ENCODE measurements at places on chromosomes 7 and 10.

DNA sequence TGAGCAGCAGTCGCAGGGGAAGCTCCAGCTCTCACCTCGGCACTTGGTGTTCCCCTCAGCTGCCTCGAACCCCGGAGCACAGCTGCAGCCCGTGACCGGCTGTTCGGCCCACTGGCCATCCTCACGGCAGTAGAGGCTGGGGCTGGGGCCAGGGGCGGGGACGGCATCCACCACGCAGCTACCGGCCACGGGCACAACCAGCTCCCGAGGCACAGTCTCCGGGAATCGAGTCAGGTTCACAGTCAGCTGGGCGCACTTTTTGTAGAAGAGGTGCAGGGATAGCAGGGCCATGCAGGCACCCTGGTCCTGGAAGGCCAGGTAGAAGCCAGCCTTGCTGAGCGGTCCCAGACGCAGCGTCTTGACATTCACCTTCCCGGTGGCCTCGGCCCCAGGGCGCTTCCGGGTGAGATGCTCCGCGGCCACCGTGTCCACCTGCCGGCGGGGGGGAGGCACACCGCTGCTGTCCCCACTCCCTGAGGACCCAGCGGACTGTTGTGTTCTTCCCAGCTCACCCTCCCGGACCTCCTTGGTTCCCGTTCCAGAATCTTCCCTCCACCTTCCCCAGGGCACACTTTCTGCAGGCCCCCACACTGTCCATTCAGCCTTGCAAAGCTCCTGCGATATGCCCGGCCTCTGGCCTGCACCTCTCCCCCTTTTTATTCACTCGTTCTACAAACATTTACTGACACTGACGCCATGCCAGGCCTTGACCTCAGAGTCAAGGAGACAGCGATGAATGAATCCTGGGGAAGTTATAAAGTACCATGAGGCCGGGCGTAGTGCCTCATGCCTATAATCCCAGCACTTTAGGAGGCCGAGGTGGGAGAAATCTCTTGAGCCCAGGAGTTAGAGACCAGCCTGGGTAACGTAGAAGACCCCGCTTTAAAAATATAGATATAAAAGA lies 4.8 kb downstream of the EPHB4 start:
- DNase-seq: no peak

GRCh38 chr10:110423650-110424049 lies 74.1 kb upstream of the DUSP5 start:
- no peak for DNase-seq

- no peak for DNase-seq
Observed at GRCh38 chr7:80369321-80369720, 142.5 kb downstream of the GNAT3 start.

DNA sequence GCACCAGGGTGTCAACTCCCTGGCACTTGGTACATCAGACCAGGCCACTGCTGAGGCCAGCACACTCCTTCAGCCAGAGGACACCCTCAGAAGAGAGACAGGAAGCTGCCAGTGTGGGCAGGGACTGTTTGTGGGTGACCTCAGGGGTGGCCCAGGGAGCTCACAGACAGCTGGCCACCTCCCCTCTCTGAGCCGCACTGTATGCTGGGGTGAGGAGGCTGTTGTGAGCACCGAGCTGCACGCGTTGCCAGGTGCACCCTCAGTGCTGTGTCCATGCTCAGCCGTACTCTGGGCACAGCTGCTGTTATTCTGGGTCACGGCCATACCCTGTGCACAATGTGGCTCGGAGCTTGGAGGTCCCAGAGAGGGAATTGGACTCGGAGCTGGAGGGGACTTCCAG lies 61.5 kb upstream of the NANOS1 start:
- no peak for DNase-seq

- DNase-seq: peak; percentile 34
Observed at GRCh38 chr10:22682237-22683139, 31.9 kb downstream of the PIP4K2A start.

DNA sequence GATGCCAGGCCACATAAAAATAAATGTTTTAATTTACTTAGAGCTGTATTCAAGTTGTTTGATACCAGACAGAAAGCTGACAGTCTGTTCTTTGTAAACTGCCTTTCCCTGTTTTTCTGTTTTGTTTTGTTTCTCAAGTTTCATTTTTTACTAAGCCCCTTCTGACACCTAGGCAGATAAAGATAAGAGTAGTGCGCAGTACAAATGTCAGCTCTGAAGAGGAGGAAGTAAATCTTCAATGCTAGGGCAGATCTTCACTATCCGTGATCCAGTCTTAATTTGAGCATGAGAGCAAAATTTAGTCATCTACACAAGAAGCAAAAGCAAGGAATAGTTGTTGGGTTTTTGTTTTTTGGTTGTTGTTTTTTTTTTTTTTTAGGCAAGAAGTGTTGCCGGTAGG lies 27.3 kb downstream of the MTURN start:
- no peak for DNase-seq

- no peak for DNase-seq
Observed at GRCh38 chr7:33813331-33813730, 92.0 kb upstream of the BMPER start.

- DNase-seq: no peak
Observed at GRCh38 chr7:157760004-157760730, 423.4 kb downstream of the DNAJB6 start.

GRCh38 chr7:27329909-27330308 lies 87.3 kb downstream of the EVX1 start:
- no peak for DNase-seq

DNA sequence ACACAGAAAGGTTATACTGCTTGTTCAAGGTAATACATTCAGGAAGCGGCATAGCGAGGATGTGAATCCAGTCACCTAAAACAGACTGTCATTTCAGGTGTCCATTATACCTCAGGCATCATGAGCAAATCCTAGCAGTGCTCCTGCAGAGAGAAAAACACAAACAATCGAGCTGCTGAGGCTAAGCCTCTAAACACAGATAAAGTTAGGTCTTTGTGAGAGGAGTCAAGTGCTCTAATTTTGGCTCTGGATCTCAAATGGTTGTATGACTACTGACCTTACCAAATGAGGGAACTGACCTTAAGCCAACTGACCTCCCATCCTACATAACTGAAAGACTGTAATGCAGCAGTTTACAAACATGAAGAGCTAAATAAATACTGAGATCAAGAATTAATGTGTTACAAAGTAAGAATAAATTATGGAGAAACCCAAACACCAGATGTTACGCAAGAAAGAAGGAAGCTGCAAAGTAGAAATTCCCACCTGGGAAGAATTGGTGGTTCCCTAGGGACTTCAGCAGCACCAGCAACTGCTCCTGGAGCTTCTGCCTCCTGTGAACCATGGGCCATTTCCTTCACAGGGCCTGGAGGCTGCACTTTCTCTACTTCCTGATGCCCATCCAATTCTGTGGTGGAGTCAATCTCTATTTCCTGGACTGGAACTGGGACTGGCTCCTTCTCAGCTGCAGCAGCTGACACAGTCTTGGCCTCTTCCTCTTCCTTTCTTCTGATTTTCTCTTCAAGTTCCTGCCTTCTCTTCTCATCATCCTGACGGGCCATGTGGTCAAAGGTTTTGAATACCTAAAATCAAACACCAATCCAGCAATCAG lies 5.8 kb downstream of the NUDCD3 start:
- DNase-seq: no peak

DNA sequence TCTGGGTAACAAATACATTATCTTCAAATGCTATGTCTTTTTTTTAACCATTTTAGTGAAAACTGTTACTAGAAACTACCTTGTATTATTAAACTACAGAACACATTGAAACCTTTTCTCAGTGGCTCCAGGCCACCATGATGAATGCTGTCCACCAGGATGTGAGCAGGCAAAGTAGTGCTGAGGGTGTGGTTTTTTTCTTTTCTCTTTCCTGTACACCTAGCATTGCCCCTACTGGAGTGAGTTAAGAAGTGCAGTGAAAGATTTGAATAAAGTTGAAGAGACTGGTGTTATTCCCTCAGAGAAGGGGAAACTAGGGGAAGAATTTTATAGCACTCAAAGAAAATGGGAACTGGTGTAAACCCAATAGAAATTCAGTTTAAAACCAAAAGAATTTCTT lies 120.0 kb upstream of the SAMD8 start:
- DNase-seq: no peak

DNA sequence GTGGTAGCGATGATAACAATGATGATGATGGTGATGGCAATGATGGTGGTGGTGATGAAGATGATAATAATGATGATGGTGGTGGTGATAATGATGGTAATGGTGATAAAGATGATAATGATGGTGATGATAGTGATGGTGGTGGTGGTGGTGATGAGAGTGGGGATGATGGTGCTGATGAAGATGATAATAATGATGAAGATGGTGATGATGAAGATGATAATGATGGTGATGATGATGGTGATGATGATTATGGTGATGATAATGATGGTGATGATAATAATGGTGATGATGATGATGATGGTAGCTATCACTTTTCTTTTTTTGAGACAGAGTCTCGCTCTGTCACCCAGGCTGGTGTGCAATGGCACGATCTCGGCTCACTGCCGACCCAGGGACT lies 144.5 kb upstream of the PCBD1 start:
- no peak for DNase-seq

DNA sequence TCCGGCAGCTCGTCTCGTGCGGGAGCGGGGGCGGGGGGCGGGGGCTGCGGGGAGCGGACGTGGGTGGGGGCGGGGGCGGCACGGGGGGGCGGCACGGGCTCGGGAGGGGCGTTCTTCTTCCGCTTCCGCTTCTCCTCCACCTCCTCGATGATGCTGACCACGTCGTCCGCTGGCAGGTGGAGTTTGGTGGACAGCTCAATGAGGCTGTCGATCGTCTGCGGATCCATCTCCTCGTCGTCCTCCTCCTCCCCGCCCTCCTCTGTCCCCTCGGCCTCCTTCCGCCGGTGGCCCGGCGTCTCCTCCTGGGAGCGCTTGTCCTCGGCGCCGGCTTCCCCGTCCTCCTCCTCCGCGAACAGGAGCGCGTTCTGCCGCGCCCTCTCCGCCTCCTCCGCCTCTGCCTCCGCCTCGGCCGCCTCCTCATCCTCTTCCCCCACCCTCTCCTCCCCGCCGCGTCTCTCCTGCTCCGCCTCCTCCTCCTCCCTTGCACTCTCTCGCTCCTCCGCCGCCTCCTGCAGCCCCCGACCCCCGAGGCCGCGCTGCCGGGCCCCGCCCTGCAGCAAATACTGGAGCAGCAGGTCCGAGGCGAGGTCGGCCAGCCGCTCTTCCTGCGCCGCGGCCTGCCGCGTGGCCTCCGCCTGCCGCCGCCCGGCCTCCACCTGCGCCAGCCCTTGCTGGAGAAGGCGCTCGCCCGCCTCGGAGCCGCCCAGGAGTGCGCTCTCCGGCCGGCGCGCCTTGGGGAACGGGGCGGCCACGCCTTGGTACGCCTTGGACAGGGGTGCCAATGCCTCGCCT lies 1.9 kb downstream of the VGF start:
- no peak for DNase-seq

GRCh38 chr10:131978366-131978765 lies 3.4 kb downstream of the BNIP3 start:
- no peak for DNase-seq
